NCI-H1930 (cell line): ENCODE measurements at places on chromosomes 3 and 15.
A peak's percentile ranks its signal among the peaks of the same experiment; 100 is the strongest.

- no peak for DNase-seq
These were observed 10.0 kb upstream of the SRP14 start for GRCh38 chr15:40048926-40049475.

DNA sequence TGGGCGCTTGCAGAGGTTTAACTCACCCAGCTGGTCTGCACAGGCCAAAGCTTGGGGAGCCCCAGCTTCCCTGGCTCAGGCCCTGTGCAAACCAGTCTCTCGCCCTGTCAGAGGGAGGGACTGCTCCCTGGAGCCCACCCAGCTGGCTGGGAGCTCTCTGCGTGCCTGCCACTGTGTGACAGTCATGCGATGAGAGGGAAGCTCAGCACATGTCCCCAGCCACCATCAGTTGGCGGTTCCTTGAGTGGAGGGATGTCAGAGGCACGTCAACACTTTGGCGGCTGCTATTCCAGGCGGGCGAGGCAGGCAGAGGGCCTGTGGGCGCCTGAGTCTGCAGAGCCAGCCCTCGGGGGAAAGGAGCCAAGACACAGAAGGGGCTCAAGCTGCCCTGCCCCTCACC, 324.6 kb downstream of the UACA start:
- DNase-seq: no peak

GRCh38 chr15:77167406-77167805, 96.5 kb upstream of the TSPAN3 start:
- no peak for DNase-seq

DNA sequence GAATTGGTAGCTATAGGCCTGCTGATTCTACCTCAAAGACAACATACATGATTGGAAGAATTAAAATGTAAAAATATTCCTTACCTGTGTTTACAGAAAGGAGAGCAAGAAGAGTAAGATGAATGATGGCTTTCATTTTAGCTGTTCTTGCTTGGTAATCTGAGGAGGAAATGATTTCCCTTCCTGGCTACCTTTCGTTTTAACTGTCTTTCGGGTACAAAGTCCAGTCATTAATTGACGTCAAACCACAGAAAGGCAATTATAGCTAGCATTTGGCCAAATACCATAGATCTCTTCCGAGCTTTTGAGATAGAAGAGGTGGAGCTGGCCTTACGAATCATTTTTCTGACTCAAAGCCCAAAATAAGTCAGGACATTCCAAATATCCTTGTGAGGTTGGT, at the start of gene MUC13:
Gene MUC13 (minus strand): TSS at position 175 of the 400 bp plus-strand sequence. CDS start 39 bp downstream, at position 136.
- no peak for DNase-seq

- DNase-seq: peak; percentile 48
These were observed 12.9 kb downstream of the C15orf62 start for GRCh38 chr15:40782609-40783227.

DNA sequence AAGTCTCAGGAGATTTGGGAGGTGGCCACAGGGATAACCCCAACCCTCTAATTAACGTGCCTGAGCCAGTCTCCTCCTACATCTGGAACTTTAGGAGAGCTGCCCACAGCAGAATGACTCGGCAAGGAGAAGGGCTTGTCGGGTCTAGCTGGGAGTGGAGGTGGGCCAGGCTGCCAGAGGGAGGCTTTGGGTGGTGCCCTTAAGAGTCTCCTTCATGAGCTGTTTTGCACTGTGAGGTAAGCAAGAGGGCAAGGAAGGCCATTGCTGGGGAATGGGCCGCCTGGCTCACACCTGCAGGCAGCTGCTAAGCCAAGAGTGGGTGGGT, 3.6 kb upstream of the TNK2 start:
- DNase-seq: no peak

DNA sequence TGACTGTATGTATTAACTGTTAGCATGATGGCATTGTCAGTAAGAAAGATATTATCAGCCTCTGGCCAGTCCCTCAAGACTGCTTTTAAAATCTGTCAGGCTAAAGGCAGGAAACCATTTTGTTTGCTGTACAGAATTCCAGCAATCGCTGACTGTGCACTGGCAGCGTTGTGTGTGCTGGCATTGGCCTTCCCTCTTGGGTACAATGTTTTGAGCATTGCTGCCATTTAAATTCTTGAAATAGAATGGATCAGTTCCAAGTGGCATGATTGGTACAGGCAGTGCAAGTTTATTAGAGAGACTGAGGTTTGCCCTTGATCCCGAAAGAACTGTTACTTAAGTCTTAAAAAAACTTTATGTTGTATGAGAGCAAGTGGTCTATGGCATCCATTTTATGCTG, 788.7 kb downstream of the OTOL1 start:
- no peak for DNase-seq

- DNase-seq: no peak
These were observed 15.5 kb upstream of the GATM start for GRCh38 chr15:45393851-45394250.

GRCh38 chr3:149245738-149246451, 24.3 kb upstream of the CP start:
- DNase-seq: no peak

- no peak for DNase-seq
These were observed 41.0 kb downstream of the BCL2L10 start for GRCh38 chr15:52071570-52071969.

- DNase-seq: peak; percentile 86
These were observed 335.2 kb upstream of the MCTP2 start for GRCh38 chr15:93895976-93896770.

DNA sequence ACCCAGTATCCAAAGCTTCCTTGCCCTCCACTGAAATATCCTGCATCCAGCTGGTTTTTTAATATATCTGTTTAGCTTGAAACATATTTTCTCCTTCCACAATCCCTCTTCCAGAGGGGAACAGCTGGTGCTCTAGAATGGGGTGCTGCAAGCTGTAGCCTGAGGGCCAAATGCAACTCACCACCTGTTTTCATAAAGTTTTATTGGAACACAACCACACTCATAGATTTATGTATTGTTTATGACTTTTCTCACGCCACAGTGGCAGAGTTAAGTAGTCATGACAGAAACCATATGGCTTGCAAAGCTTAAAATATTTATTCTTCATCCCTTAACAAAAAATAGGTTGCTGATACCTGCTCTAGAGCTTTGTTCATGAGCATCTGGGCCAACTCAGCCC, 298.7 kb downstream of the CLSTN2 start:
- DNase-seq: no peak

DNA sequence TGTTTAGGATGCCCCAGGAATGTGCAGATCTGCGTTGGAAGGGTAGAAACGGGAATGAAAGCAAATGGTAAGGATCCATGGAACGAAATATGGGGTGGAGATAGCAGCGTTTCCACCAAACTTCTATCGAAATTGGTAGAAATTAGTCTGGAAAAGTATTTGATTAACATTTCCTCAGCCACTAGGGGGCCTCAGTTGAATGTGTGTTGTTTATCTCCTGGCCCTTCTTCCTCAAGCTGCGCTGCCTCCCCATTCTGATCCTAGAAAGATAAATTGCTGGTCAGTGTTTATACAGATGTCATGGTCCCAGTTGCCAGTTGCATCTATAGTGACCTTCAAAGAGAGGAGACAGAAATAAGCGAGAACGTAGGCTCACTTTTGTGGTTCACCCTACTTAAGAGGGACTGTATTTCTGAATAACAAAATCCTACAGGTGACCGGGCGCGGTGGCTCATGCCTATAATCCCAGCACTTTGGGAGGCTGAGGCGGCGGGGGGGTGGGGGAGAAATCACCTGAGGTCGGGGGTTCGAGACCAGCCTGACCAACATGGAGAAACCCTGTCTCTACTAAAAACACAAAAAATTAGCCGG, 457.1 kb downstream of the SQOR start:
- DNase-seq: no peak

DNA sequence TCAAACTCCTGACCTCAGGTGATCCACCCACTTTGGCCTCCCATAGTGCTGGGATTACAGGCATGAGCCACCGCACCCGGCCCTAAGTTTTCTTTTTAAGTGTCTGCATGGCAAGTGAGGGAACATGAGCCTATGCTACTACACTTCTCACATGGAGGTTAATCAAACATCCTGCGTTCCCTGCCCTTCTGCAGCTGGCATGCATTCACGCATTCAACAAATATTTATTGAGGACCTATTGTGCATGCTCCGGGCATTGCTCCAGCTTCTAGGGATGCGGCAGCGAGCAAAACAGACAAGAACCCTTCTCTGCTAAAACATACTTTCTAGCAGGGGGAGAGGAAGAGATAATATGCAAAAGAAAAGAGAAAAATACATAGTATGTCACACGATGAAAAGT, 42.6 kb upstream of the ACKR4 start:
- DNase-seq: no peak

- no peak for DNase-seq
These were observed 281.9 kb upstream of the ICE2 start for GRCh38 chr15:60760646-60761504.

DNA sequence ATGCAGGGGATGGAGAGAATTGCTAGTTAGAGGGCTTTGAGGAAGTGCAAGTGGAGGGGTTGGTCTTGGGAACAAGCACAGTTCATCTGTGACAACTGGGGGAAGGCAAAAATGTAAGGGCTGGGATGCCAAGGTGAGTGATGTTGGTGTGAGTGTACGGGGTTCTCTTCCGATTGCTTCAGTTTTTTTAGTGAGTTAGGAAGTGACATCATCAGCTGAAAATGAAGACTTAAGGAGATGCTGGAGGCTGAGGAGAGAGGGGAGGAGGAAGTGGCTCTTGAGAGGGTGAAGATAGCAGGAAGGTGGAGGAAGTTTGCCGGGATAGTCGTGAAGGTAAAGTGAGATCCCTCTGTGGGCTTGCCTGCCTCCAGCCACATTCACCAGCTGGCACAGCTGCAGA, 12.7 kb downstream of the TICRR start:
- no peak for DNase-seq

- DNase-seq: no peak
These were observed 378.6 kb downstream of the MAGI1 start for GRCh38 chr3:65660000-65660598.

DNA sequence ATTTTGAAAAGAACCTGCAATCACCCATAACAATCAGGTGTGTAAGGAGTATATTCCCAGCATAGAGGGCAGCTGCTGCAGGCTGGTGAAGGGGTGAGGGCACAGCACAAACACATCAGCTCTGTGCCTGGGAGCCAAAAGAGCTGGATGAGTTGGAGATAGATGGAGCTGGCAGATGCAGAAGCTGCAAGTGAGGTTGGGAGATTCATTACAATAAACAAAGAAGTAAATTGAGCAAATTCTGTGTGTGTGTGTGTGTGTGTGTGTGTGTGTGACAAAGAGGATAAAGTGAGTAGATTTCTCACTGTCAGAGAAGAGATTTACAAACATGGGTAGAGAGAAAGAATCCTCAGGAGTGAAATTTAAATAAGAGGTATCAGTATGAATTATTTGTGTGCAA, 994.7 kb downstream of the EPHA3 start:
- no peak for DNase-seq

DNA sequence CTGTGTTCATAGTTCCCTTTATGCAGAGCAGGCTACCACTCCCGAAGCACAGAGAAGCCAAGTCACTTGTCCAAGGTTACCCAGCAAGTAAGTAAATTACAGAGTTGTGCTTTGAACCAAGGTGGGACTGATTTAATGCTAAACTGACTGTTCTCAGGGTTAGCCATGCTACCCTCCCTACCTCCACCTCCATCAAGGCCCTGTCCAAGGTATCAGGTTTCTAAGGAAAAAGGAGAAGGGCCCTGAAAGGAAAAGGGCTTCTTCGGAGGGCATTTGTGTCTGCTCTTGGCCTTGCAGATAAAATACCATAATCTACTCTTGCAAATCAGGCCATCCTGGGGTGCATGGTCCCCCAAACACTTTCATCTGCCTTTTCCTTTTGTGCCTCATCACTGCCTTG, 288.1 kb upstream of the LRRFIP2 start:
- no peak for DNase-seq

GRCh38 chr15:93049914-93050578, 39.0 kb downstream of the RGMA start:
- no peak for DNase-seq

- DNase-seq: no peak
These were observed 61.5 kb upstream of the MEF2A start for GRCh38 chr15:99504071-99504822.

GRCh38 chr15:67178569-67179210, 75.8 kb downstream of the AAGAB start:
- no peak for DNase-seq

- peak; percentile 61 for DNase-seq
These were observed 5.2 kb downstream of the SETD5 start for GRCh38 chr3:9402410-9403228.

DNA sequence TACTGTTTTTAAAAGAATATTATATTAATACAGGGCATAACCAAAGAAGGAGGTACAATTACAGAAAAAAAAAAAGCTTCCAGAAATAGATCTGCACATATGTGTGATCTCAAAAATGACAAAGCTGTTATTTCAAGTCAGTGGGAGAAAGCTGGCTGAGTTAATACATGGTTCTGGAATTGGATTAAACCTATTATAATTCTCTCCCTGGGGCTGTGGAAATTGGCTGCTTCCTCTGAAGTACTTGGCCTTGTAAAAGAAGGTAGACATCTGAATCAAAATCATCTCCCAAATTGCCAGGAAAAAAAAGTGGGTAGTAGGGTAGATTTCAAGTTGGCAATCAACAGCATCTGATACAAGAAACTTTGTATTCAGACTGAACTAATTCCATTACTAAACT, 723.9 kb upstream of the ALCAM start:
- no peak for DNase-seq

DNA sequence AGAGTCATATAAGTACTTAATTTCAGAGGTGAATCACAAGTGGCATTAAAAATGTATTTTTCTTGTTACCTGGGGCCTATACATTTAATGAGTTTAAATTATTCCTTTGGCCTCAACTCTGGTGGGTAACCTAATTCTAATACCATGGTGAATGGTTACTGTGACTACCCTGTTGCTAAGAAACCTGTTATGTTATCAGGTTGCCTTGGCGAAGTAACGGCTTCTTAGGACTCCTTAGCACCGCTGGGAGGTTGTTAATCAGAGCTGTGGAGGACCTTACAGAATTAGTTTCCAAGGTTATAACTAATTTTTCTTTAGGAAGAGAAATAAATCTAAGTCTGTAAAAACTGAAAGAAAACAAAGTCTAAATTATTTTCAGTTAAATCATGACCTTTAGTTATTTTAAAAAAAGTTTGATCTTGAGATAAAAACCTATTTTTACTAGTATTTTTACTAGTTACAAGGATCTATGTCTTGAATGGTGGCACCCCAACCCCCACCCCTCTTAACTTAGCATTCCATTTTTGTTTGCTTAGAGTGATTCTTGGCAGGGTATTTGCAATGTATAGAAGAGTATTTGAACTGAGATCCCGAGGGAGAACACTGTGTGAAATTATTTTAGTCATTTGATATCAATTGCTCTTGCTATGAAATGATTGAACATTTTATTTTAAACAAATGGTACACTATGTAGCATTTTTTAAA, 155.5 kb downstream of the FNDC3B start:
- peak; percentile 32 for DNase-seq

DNA sequence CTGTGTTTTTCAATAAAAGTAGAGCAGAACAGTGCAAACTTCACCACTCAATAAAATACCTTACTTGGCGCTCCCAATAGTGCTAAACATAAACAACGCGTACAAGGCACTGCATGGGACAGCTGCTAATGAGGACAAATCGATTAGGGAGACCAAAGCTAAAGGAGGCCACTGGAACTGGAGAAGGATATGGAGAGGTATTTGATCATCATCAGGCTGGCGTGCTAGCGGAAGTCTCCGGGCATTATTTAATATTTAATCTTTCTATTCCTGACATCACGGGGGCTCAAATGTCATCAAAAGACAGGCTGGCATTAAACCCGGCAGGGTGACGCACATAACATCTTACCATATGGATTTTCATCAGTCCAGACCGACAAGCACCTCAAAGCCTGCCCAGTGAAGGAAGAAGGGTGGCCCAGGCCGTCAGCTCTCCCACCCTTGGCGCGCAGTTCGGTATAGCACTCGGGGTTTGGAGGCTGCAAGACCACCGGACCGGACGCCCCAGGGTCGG, 604 bp downstream of the CCPG1 start:
- DNase-seq: no peak

- DNase-seq: no peak
These were observed 6.9 kb upstream of the SERPINI2 start for GRCh38 chr3:167480748-167481147.
